ENCODE measurements at places on chromosomes 3 and 15.
A peak's percentile ranks its signal among the peaks of the same experiment; 100 is the strongest.

GRCh38 chr15:43880406-43881194 lies 53.8 kb downstream of the WDR76 start:
- DNase-seq = no peak

DNA sequence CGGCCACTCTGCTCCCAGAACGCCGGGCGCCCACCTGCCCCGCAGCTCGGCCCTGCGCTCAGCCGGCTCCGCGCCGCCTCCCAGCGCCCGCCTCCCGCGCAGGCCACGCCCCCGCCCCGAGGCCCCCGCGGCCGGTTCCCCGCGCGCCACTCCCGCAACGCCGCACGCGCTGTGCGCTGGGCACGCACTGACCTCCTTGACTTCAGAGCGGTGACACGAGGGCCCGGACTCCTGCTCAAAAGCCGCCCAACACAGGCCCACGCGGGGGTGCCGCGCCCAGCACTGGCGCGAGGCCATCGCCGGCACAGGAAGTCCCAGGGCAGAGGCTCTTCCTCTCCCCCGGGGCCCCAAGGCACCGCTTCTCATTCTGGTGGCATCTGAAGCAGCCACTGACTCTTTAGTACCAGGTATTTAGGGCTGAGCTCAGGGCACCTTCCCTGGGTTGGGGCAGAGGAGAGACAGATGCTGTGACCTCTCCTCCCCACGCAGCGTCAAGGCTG lies 12.4 kb downstream of the TNK2 start:
- peak; percentile 61 for DNase-seq

DNA sequence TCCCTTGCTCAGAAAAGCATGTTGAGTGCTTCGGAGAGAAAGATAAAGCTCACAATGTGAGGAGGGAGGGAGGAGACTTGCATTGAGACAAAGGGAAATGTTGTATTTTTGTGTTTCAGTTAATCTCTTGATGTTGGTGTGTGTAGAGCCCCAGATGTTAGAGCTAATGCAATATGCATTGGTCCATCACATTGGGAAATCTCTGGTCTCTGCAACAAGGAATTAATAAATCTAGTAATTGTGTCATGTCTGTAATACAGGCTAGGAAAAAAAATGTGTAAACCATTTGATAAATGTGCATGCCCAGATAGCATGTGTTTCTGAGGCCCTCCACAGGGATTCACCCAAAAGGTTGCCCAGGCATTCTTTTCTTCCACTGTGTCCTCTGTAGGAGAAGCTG lies 230.4 kb upstream of the KCNH8 start:
- DNase-seq = no peak

DNA sequence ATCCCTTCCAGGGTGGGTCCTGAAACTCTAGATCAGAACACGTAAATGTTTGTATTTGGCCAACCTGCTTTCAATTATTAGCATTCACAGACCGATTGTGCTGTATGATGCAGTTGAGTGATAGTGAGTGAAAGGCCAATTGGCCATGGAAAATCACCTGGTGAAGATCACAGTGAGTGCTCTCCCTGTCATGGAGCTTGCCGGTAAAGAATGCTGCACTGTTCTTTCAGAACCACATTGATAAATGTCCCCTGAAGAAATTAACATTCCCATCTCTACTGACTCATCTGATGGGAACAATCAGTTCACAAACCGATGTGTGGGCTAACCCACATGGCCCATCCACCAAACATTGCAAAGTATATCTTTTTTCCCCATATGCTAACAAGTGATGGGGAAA lies 324.8 kb upstream of the TBL1XR1 start:
- DNase-seq = no peak

DNA sequence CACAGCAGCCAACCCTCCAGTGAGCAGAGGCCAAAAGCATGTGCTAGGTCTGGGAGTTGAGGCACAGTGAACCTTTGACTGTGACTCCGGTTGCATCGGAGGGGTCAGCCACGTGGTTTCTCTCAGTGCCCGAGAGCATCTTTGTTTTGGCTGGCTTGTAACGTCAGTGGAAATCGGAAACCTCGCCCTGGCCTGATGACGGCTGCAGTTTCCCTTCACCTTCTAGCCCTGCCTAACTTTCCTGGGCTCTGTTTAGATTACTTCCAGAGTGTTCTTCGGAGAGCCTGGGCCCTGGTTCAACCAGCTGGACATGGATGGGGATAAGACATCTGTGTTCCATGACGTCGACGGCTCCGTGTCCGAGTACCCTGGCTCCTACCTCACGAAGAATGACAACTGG lies 56.6 kb downstream of the MESD start:
- peak; percentile 64 for DNase-seq

GRCh38 chr3:184096811-184097383 lies at the start of gene HTR3E:
TSS of gene HTR3E (plus strand) at chr3:184097064. CDS start at chr3:184097530, 466 bp downstream.
- DNase-seq = no peak

- no peak for DNase-seq
Measured at GRCh38 chr3:160678292-160678842, 1.4 kb downstream of the ARL14 start.

GRCh38 chr3:48702320-48702920 lies 14.6 kb downstream of the IP6K2 start:
- DNase-seq = no peak

- DNase-seq = peak; percentile 32
Measured at GRCh38 chr3:161644891-161645635, 148.5 kb downstream of the OTOL1 start.

- DNase-seq = no peak
Measured at GRCh38 chr3:153165261-153165681, 3.2 kb downstream of the RAP2B start.

- no peak for DNase-seq
Measured at GRCh38 chr3:27878014-27878383, 155.9 kb upstream of the EOMES start.

GRCh38 chr3:133573629-133574194 lies at the start of gene CDV3:
TSS of gene CDV3 (plus strand) at chr3:133573686. CDS start at chr3:133574045, 359 bp downstream.
- no peak for DNase-seq

GRCh38 chr15:82558502-82558901 lies 18.2 kb upstream of the RPS17 start:
- DNase-seq = no peak

DNA sequence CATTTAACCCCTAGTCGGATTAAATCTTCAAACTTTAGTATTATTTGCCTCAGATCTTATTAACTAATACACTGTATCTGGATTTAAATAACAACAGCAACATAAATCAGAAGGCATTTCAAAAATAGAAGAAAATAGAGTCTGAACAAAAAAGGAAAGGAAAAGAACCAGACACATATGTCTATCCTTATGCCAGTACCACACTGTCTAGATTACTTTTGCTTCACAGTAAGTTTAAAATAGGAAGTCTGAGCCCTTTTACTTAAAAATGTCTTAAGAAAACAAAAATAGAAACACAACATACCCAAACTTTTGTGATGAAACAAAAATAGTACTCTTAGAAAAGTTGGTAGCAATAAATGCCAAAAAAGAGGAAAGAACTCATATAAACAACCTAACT lies 1615.8 kb downstream of the SI start:
- no peak for DNase-seq

GRCh38 chr3:123302961-123303360 lies 101.2 kb downstream of the SEC22A start:
- peak; percentile 1 for DNase-seq

DNA sequence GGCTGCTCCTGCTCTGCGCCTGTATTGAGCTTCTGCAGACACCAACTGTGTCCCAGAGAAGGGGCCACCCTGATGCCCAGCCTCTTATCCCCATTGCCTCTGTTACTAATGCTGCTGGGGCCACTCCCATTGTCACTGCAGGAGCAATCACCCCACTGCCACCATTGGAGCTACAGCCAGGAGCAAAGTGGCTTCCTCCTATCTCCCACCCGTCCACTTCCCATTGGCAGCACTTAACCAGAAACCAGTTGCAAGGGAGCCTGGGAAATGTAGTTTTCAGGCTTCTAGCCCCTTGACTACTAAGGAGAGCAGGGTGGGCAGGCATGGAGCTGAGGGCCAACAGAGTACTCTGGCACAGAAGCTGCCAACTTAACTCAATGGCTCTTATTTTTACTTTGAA lies 55.9 kb upstream of the KLF13 start:
- peak; percentile 22 for DNase-seq

DNA sequence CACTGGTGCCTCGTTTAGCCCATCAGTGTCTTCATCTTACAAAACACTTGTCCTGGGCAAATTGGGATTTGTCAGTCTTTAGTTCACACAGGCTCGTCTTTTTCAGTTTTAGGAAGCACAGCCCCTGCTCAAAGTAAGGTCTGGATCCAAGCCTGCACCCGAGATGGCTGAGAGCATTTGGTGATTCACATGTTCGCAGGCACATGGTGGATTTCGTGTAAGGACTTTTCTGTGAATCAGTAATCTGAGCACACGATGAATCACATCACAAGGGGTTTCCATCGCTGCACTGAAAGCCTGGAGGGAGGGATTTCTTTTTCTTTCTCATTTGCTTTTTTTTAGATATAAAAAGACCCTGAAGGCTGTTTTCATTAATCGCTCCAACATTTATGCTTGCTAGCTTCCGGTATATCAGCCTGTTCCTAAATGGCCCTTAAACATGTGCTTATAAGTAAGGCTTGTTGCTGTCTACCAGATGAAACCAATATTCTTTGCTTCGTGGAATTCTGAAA lies 435.6 kb upstream of the ATP10A start:
- DNase-seq = no peak

DNA sequence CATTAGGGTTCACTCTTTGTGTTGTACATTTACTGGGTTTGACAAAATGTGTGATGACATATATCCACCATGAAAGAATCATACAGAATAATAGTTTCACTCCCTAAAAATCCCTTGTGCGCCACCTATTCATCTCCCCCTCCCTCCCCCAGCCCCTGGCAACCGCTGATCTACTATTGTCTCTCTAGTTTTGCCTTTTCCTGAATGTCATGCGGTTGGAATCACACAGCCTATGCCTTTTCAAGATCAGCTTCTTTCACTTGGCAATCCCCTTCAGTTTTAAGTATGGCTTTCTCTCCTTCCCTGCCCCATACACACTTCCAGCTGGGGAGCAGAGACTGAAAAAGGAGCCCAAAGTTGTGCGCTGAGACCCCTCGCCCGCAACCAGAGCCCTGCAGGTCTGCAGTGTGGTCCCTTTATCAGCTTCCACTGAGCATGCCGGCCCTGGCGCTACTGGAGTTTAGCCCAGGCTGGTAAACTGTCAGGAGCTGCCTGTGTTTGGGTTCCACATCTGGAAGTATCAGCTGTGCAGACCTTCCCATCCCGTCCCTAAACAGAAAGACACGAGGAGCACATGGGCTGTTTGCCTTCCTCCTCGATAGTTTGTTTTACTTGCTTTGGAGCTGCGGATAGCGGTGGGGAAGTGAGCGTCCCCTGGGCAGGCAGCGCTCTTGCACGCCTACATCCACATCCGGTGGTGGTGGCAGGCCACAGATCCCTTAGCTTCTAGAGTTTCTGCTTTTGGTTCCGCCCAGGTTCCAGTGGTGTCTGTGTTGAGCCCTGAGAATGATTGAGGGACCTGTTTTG lies 12.3 kb downstream of the BOC start:
- DNase-seq = no peak

DNA sequence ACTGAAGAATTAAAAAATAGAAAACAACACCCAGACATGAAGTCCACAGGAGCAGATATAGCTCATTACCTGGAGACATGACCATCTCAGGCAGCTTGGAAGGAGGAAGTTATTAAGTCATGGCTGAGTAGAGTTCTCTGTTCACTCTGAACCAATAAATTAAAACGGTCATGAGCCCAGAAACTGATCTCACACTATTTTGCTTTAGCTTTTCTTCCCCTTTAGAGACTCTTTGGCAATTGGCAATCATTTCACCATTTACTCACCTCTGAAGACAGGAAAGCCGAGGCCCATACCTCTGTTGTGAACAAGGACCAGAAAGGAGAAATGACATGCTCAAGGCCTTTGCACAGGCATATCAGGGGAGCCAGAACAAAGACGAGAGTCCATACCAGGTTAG lies 26.6 kb downstream of the CLDN18 start:
- DNase-seq = no peak

- DNase-seq = peak; percentile 62
Measured at GRCh38 chr3:57951066-57951882, 56.9 kb upstream of the FLNB start.

DNA sequence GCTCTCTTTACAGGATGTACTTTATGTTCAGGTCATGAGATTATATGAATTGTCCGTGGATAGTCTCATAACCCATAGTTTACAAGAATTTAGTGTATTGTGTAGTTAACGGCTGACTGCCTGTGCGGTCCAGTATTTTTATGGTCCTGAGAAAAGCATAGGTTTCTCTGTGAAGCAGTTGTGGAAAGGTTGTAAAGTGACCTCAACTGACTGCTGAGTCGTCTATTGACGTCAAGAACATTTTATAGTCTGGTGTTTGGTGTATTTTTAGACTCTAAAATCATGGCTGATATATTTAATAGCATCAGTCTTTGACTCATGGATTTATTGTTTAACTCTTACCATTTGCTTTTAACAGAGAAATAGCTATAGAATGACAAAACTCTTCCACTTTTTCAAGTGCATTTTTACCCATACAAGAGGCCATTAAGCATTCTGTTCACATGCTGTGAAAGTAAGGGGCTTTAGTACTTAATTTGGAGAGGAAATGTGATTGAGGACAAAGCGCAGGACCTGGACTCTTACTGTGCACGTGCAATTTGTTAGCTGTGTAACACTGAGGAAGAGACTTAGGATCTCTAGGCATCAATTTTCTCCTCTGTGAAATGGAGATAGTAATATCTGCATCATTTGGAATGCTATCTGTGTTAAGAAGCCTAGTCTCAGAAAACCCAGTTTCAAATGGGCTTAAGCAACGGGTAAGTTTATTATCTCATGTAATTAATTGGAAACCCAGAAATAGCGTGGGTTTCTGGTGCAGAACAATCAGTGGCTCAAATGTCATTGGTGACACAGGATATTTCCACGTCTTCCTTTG lies 240.8 kb downstream of the NFKBIZ start:
- no peak for DNase-seq

DNA sequence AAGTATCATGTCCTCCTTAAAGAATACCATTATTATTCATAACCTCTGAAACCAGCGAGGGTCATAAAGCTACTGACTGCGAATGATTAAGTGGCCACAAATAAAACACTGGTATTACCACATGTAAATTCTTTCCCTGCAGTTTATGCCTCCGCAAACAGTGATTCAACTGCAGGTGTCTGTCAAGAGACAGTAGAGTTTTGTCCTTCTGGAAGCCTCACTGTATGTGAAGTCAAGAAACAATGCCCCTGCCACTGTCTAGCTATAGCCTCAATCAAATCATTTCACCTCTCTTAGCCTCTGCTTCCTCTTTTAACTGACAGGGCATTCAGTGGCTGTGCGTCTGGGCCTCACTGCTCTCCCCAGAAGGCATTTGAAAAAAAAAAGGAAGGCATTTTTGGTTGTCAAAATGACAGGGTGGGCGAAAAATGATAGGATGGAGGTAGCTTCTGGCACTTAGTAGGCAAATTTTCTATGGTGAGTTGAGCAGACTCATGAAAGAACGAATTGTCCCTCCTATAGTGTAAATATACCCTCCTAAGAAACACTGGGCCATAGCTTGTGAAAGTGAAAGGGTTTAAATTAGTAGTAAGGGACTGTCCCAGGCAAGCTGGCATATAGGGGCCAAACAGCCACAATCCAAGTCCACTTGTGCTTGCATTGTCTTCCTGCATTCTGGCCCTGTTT lies 66.7 kb downstream of the FILIP1L start:
- DNase-seq = no peak

GRCh38 chr3:177294221-177294620 lies 96.9 kb upstream of the TBL1XR1 start:
- no peak for DNase-seq

Measured in left hindlimb (tissue), 1 donor.